Thymus (tissue), 14 donors: ENCODE measurements at places on chromosomes 2 and 18. TPM values are rescaled to one million over a fixed set of nuclear protein-coding genes. Genes with fewer than 3 reads are reported as not detected.

DNA sequence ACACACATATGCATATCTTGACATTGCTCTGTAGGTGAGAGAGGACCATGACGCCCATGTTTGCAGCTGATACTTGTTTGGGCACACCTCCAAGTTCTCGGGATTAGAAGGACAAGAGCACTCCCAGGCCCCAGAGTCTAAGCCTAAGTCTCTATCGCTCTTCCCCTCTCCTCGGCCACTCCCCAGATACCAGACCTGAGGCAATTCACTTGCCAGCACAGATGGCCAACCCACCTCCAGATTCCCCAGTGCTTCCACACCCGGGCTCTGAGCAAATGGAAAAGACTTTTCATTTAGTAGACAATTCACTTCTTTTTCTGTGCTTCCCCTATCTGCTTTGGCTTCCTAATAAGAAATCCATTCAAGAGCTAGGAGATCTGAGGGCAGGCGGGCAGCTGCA lies 32.9 kb downstream of the EHD3 start:
- no peak overlapping the region for H3K4me3 ChIP-seq
- no peaks in the 10 kb centered on the region for H3K27me3 ChIP-seq
- H3K27ac ChIP-seq: no peak overlapping the region

- H3K27ac ChIP-seq: peak overlapping the region; percentile 21
- H3K4me1 ChIP-seq: peaks cover 41% of the 10 kb centered on the region
- DNase-seq: no peak
- no peak overlapping the region for H3K4me3 ChIP-seq
- no peaks in the 10 kb centered on the region for H3K27me3 ChIP-seq
- H3K36me3 ChIP-seq: peaks cover 3% of the 10 kb centered on the region
Measured at GRCh38 chr2:190532581-190532980, 1.9 kb downstream of the NEMP2 start.

DNA sequence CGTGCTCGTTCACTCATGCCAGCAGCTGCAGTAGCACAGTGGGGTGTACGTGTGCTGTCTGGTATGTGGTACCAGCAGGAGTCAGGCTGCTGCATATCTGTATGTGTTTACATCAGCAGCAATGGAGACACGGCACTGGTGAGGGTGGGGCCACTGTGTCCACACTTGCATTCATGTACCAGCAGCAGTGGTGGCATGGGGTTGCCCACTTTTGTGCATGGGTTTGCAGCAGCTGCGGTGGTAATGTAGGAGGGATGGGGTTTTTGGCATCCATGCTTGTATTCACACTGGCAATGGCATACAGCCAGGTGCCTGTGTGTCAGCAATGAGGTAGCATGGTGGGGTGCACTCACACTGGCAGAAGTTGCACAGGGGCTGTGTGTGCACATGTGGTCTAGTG lies 187.8 kb downstream of the KCNJ3 start:
- H3K4me3 ChIP-seq: no peak overlapping the region
- no peak for DNase-seq
- H3K36me3 ChIP-seq: no peaks in the 10 kb centered on the region
- no peaks in the 10 kb centered on the region for H3K4me1 ChIP-seq

DNA sequence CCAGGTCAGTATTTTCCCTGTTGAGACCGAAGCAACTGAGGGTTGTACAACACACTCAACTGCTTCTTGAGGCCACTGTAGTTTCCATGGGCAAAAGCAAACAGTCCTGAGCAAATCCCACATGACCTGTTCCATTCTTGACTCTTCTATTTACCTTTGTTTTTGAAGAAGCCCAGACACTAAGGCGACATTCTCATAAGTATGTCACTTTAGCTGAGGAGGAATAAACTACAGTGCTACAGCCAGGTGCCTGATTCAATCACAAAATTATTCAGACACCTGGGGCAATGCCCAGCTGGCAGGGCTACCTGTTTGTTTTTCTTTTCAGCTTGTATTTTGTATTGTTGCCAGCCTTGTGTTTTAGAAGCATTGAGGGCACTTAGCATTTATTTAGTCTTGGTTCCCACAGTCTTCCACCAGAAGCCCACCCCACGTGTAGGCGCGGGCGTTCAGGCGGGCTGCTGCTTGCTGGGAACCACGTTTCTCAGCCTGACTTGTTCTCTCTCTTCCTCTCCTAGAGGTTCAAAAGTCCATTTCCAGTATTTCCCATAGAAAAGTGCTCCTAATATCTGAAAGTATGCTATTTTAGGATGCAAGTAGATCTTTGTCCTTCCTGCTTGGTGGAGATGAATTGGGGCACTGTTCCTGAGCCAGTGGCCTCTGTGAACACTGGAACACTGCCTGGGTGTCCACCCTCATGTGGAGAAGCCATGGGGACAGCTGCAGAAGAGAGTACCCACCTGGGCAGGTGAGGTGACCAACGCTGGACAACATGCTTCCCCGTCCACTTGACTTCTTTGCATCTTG lies 99.0 kb upstream of the COPS8 start:
- H3K27ac ChIP-seq: no peak overlapping the region
- no peaks in the 10 kb centered on the region for H3K27me3 ChIP-seq
- no peak for DNase-seq
- no peak overlapping the region for H3K4me3 ChIP-seq
- no peaks in the 10 kb centered on the region for H3K4me1 ChIP-seq

- no peak overlapping the region for H3K4me3 ChIP-seq
- no peak overlapping the region for H3K27ac ChIP-seq
- no peak for DNase-seq
- no peaks in the 10 kb centered on the region for H3K36me3 ChIP-seq
- no peaks in the 10 kb centered on the region for H3K4me1 ChIP-seq
Measured at GRCh38 chr2:76008001-76008702, 297.4 kb upstream of the GCFC2 start.

The MOGAT1 gene
- not detected for total RNA-seq

GRCh38 chr2:177044671-177045070 lies 167.9 kb upstream of the HNRNPA3 start:
- no peak overlapping the region for H3K27ac ChIP-seq
- H3K4me3 ChIP-seq: no peak overlapping the region
- no peaks in the 10 kb centered on the region for H3K36me3 ChIP-seq
- DNase-seq: no peak
- H3K4me1 ChIP-seq: no peaks in the 10 kb centered on the region

The SLC40A1 gene
- total RNA-seq: 75.3 TPM

The HOXD1 gene
- total RNA-seq: 0.09 TPM

- no peaks in the 10 kb centered on the region for H3K27me3 ChIP-seq
- no peak overlapping the region for H3K4me3 ChIP-seq
- peak overlapping the region; percentile 97 for H3K27ac ChIP-seq
Measured at GRCh38 chr2:207144173-207144785, 21.5 kb downstream of the KLF7 start.

The LYPD6 gene
- total RNA-seq: 0.38 TPM

DNA sequence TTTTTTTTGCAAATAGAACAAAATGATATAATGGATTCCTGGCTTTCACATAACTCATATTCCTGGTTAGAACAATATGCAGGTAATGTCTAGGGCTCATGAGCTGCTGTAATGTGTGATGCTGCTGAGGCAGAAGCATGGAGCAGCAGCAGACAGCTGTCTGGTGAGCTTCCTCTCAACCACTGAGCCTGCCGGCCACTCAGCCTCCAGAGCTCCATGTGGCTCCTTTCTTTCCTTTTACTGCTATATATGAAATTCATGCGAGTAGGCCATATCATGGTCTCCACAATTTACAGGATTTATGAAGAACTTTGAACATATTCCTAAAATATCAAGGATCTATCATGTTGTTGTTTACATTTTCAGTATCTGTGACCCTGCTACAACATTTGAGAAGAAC lies 120.9 kb downstream of the MEP1B start:
- DNase-seq: no peak
- no peak overlapping the region for H3K4me3 ChIP-seq
- H3K27ac ChIP-seq: no peak overlapping the region
- H3K36me3 ChIP-seq: no peaks in the 10 kb centered on the region
- H3K4me1 ChIP-seq: no peaks in the 10 kb centered on the region

- H3K4me3 ChIP-seq: no peak overlapping the region
- H3K27me3 ChIP-seq: no peaks in the 10 kb centered on the region
- DNase-seq: no peak
Measured at GRCh38 chr2:177098001-177098613, 114.5 kb upstream of the HNRNPA3 start.

The OTX1 gene
- not detected for total RNA-seq

GRCh38 chr2:275466-275865 lies 10.7 kb downstream of the ACP1 start:
- H3K27me3 ChIP-seq: no peaks in the 10 kb centered on the region
- peaks cover 64% of the 10 kb centered on the region for H3K36me3 ChIP-seq
- no peak overlapping the region for H3K27ac ChIP-seq
- no peak overlapping the region for H3K4me3 ChIP-seq
- DNase-seq: no peak

DNA sequence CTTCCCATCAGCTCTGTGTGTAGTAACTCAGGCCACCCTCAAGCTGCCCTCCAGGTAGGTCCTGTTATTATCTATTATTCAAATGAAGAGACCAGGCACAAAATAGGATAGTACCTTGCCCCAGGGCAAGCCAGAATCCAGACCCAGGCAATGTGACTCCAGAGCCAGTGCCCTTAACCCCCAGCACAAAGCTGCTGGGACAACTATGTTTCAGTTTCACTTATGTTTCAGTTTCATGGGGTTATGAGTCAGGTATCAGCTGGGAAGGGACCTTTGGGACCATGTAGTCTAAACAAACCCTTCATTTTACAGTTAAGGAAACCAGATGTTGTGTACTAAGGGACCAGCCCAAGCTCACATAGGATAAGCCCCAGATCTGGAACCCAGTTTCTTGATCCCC lies 10.0 kb downstream of the HK2 start:
- H3K27me3 ChIP-seq: no peaks in the 10 kb centered on the region
- H3K27ac ChIP-seq: peak overlapping the region; percentile 61
- no peak overlapping the region for H3K4me3 ChIP-seq
- peaks cover 82% of the 10 kb centered on the region for H3K4me1 ChIP-seq
- no peaks in the 10 kb centered on the region for H3K36me3 ChIP-seq

DNA sequence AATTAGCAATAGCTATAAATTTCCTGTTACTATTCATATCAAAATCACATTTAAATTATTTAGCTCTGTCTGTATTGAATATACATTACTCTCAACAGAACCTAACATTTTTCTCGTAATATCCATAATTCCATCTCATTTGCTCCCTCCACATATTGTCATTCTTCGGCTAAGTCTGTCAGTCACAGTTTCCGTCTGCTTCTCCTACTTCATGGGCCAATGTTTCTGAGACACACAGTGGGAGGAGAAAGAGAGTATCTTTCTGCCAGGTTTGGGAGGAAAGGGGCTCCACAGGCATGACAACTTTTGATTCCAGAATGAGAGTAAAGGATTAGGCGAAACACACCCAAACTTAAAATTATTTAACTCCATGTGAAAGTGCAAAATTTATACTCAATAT lies 273.1 kb upstream of the SMIM21 start:
- H3K4me3 ChIP-seq: no peak overlapping the region
- no peaks in the 10 kb centered on the region for H3K36me3 ChIP-seq
- no peaks in the 10 kb centered on the region for H3K4me1 ChIP-seq
- no peaks in the 10 kb centered on the region for H3K27me3 ChIP-seq

GRCh38 chr18:40292985-40293710 lies 1661.9 kb upstream of the PIK3C3 start:
- no peak overlapping the region for H3K27ac ChIP-seq
- no peaks in the 10 kb centered on the region for H3K36me3 ChIP-seq
- H3K27me3 ChIP-seq: no peaks in the 10 kb centered on the region
- no peaks in the 10 kb centered on the region for H3K4me1 ChIP-seq
- no peak for DNase-seq
